ENCODE measurements at places on chromosomes 6 and 20.
A peak's percentile ranks its signal among the peaks of the same experiment; 100 is the strongest.

DNA sequence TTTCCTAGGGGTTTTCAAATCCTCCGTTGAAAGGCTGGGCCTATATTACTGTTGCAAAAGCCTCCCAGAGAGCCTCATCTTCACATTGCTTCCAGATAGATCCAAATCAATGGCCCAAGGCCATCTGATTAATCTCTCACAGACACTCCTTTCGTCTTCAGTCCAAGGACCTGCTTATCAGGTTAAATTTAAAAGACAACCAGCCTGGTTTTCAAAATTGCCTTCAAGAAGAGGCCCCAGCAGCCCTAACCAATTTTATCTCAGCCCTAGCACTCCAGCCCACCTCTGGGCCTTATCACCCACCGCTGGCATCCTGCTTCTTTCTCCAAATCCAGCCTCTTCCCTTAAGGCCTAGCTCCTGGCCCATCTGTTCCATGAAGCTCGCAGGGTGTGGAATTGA, 15.5 kb upstream of the CCND3 start:
- no peak for DNase-seq

DNA sequence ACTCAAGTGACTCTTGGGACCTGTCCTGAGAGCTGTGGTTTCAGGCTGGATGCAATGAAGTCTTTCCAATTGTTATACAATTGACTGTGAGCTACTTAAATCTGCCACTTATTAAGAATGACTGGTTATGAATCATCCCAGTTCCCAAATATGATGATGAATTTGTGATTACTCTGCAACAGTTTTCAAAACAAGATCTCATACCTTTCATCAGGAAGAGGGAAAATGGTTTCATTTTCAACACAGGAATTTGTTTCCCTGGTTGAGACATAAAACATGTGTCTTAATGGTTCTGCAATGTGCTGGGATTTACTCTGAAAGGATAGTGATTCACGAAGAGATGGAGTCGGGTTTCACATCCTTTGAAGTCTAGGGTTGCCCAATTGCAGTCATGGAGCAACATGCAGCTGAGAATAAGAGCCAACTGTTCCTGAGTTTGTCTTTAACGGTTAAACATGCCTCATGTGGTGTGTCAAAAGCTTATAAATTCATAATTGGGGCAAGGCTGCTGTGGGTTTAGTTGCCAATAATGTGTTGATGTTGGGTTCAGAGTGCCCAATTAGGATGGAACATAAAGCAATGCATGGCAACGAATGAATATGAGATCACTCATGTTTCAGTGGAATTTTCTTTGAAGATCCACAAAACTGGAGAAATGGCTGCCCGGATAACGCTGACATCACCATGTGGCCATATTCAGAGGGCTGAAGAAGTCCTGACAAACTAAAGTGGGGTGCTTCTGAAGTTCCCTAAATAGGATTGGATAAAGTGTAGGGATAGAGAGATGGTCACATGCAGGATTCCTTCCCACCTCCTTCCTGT, 41.0 kb downstream of the CYP24A1 start:
- DNase-seq = peak; percentile 91

GRCh38 chr6:16948396-16948795, 153.5 kb upstream of the STMND1 start:
- DNase-seq = no peak

DNA sequence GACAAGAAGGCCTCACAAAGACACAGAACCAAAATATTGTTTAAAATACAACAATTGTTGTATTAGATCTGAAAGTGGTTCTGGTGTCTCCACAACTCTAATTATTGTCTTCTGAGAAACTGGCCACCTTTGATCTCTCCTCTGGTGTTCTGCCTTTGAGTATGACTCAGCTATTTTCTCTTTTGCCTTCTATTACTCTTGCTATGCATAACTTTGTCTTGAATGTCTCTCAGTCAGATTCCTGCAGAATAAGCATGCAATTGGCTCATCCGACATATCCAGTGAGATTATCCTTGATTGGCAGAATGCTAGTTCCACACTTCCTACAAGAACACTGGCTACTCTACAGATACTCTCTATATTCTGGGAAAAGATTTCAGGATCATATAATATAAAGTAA, 14.3 kb upstream of the EPM2A start:
- no peak for DNase-seq

DNA sequence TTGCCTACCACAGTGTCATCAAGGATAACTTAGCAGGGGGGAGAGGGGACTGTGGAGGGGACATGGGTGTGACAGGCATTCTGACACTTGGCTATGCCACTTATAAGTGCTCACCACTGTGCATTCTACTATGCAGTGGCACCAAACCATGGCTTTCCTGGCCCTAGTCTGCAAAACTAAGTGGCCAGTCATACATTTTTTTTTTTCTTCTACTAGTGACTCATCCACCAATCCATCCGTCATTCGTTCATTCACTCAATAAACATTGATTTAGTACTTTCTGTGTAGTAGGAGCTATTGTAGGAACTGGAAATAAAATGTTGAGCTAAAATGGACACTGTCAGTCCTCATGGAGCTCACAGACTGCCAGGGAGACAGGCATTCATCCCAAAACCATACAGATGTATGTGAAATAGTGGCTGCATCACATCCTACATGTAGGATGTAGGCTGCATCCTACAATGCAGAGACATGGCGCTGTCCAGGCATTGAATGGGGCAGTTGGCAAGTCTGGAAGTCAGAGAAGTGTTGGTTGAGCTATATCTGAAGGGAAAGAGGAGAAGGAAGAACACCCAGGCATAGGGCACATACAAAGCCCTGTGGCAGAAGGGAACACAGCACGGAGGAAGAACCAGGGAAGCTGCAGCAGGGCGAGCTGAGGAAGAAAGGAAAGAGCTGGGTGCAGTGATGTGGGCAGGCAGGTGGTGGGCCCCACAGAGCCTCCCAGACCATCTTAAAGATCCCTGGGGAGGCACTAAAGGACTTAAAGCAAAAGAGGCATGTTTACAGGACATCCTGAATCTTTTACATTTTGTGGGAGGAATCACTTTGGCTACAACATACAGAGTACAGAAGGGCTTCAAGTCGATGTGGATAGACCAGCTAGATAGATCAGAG, 224.4 kb downstream of the UST start:
- DNase-seq = no peak

DNA sequence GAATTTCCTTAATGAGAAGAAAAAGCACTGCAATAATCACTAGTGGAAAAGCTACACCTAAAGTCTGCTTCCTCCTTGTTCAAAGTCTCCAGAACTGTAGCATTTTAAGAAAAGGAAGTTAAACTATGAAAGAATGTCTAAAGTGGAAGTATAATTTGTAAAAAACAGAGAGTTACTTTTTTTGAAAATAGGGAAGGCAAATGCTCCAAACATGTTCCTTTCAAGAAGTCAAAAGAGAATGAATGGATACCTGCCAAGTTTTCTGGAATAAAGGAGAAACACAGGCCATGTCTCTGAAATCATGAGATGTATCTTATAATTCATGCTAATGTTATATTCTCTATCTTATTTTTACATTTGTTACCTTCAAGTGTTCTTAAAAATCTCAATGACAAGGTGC, 60.7 kb upstream of the ADGRG6 start:
- DNase-seq = no peak

DNA sequence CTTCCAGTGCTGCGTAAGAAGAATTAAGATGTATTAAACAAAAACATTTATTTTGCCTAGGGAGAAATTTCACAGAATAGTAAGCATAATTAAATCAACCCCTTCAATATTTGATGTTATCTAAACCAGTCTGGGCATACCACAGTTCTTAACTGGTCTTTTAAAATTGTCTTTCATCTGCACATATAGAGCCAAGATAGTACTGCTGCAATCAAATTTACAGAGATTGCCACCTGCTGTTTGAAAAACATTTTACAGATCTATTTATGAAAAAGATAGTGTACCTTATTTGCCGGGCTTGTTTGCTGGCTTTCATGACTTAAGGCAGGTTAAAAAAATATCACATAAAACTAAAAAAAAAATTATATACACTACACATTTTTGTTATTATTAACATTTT, 323.2 kb downstream of the ADGRB3 start:
- DNase-seq = no peak

GRCh38 chr20:49635166-49635565, 67.2 kb upstream of the PTGIS start:
- no peak for DNase-seq

DNA sequence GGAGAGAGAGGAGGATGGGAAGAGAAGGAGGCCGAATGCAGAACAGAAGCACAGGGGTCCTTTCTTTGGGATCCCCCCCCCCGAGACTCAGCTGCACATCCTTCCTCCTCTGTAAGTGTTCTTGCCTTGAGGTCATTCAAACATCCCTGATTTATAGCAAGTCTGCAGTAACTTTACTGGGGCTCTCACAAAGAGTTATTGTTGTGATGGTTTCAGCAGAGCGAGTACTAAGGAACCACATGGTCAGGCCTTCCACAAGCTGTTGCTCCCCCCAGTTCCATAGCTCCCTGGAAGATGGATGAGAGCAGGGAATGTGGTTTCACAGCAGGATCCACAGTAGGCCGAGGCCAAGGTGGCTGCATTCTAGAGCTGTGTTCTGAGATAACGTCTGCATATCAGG, 351.4 kb upstream of the CDH4 start:
- DNase-seq = no peak

- no peak for DNase-seq
These were observed 6.1 kb upstream of the TBX18 start for GRCh38 chr6:84770521-84770920.

- no peak for DNase-seq
These were observed 30.3 kb upstream of the MDGA1 start for GRCh38 chr6:37727996-37728395.

DNA sequence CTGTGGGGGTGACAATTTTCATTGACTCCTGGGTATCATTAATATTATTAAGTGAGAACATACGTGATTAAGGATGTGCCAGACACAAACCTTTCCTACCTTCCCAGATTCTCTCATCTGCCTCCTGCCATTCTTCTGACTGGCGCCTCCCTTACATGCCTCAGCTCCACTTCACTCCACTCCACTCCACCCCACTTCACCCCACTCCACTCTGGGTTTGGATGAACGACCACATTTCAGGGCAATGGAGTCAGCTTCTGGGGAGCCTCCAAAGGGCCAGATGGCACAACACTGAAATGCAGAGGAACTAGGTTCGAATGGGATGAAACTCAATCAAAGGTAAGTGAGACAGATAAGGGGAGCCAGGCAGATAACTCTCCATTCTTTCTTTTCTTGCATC, 40.5 kb upstream of the LRRC1 start:
- no peak for DNase-seq
